CD4-positive, alpha-beta T cell treated with Interleukin-17A for 4 hours (primary cell): ENCODE measurements at places on chromosomes 11 and 22.

DNA sequence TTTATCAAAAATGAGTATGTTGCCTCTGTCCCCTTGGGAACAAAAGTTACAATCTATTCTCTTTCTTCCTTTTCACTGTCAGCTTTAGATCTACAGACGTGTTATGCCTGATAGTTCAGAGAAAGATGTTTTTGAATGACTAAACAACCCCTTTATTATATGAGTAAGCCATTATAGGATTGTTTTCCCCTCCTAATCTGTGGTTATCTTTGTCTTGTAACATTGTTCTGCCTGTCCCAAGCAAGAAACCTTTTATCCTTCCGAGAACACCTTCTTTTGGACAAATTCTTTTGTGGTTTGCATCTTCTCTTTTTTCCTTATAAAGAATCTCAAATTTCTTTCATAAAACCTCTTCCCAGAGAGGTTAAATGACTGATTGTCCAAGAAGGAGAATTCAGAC is 208.4 kb downstream of the DDX10 start:
- no peak for DNase-seq

DNA sequence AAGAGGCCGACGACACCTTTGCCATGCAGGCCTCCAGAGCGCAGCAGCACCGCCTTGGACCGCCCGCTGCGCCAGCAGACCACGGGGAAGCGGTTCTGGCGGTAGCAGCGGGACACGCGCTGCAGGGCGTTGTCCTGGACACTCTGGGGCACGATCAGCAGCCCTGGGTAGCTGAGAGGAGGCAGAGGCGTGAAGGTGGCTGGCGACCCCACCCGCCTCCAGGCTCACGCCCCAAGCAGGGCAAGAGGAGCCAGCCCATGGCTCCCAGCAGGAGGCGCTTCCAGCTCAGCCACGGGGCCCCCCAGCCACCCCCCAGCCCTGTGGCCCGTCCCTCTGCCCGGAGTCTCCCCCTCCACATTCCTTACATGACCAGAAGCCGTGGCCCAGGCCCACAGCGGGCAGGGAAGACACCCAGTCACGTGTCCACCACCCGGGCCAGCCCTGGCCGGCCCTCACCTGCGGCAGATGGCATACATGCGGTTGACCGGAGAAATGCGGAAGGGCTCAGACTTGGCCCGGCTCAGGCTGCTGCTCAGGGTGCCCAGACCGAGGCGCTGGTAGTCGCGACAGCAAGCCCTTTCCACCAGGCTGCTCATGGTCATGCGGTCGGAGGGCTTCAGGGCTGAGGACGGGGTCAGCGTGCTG is 15.2 kb downstream of the SBF1 start:
- peak; percentile 38 for DNase-seq

DNA sequence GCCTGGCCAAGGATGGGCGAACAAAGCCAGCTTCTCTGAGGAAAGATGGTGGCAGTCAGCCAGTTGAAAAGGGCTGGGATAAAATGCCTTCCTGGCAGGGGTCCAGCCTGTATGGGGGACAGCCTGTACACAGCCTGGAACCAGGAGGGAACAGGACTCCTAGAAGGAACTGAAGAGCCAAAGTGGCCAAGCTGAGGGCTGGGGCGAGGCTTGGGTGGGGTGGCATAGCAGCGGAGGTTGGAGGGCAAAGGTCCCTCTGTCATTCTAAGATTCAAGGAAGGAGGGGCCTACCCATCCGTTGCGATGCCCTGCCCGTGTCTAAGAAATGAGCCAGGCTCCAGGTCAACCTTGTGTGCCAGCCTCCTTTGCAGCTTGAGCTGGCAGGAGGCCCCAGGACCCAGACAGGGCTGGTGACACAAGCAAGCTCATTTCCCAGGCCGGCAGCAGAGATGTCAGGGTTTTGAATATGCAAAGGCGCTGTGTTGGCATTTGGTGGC is 22.6 kb downstream of the FADD start:
- DNase-seq, result no peak

- no peak for DNase-seq
These were observed 21.6 kb downstream of the INCENP start for GRCh38 chr11:62145261-62145871.

GRCh38 chr11:117838901-117839300 is 14.4 kb upstream of the FXYD2 start:
- no peak for DNase-seq

- DNase-seq, result no peak
These were observed 125.5 kb upstream of the NCAM1 start for GRCh38 chr11:112835591-112836255.
